Stimulated activated CD8-positive, alpha-beta memory T cell treated with anti-CD3 and anti-CD28 coated beads, Interleukin-2, amount 100 ng/mL, for 1 hour (primary cell): ENCODE measurements at places on chromosomes 11 and 22.

DNA sequence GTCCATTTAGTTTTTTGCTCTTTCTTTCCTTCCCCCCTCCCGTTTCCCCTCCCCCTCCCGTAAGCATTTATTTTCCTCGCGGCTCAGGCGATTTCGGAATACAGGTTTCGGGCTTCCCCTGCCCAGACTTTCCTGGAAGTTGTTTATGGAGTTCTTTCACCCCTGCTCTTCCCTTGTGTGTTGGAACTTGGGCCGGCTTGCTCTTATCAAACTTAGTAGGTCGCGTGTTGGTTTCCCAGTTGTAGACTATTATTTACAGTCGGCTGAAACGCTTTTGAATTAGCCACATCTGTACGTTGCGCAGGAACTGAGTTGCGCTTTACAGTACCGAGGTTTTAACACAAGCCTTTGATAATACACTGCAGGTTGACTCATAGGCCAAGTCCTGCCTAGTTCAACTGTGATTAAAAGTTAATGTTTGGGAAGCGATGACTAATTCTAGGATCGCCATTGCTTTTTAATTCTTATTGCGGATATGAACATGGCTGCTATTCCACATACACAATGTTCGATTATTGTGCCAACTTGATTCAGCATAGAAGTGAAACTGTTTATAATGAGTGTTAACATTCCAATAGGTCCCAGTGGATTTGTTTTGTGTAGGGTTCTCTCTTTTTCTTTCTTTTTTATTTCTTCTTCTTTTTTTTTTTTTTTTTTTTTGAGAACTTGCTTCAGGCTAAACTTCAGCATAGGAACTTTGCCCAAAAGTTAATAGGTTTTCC, 1.7 kb downstream of the YAP1 start:
- no peak for DNase-seq

DNA sequence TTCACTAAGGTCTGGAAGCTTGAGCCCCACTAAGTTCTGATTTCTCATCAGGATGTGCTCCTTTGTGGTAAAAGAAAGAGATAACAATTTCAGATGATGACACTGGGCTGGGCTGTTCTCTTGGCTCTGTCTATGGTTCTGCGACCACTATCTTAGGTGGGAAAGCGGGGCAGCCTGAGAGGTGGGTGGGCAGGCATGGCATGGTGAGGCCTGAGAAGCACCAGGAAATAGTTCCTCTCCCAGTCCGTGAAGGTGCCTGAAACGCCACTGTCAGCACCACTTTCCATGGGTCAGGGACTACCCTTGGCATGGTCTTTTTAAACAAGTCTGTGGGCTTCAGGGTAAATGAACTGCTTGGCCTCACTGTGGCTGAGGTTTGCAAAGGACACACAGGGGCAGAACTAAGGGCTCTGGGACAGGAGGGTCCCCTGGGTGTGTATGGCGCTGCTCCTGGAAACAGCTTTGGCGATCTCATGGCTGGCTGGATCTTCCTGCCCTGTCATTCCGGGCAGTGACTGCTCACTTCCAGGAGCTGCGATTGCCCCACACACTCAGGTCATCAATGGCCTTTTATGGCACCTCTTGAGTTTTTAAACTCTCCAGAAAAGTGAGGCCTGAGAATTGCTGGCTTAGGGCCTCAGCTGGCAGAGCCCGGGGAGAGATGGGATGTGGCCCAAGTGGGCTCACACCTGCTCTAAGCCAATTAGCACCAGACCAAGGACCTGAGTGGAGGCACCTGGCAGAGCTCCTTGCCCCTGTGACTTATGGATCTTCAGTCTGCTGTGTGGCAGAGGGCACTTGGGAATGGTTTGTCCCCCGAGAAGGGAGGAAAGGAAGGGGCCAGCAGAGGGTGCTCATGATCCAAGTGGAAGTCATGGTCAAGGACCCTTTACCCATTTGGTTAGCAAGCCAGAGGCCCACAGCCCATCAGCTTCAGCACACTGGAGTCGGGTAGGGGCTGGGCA, 55.6 kb upstream of the LYVE1 start:
- no peak for DNase-seq

DNA sequence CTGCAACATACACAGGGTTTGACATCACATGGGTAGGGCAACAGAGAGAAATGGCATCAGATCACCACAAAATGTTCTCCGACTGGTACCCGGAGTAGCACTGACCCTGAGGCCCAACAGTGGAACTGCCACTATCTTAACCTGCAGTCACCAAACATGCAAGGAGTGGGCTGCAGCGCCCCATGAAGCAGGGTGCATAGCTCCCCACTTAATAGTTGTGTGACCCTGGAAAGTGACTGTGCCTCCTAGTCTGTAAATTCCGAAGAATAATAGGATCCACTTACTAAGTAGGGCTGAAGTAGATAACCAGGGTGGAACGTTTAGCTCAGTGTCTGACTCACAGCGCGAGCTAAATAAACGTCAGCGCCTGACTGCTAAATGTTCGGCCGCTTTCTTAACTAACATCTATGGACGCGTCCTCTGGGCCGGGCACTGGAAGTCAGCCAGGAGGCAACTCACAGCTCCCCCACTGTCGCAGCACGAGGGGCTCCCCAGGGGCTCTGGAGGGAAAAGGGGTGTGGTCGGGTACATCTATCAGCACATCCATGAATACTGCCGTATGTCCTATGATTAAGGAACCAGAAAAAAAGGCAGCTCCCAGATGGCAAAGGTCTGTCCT, 777 bp downstream of the LTO1 start:
- DNase-seq = no peak

DNA sequence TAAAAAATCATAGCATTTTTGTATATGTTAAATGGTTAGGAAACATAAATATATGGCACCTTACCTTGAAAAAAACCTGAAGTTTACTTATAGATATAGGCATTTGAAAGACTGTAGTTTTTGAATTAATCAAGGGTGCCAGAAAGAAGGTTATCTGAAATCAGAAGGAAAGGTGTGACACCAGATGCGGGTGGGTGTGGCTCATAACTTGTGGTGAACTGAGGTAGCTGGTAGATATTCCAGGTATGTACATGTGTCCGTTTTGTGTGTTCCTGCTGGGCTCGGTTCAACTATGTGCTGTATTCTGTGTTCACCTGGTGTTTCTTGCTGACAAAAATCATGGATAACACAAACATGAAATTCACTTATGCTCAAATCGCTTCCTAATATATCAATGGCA, 35.6 kb downstream of the STK33 start:
- no peak for DNase-seq
